Activated B cell treated with CpG ODN at 0.5 μM for 24 hours (primary cell): ENCODE measurements at places on chromosomes 1 and 21.

GRCh38 chr1:36384542-36385409 lies 948 bp downstream of the STK40 start:
- H3K36me3 ChIP-seq, result peaks cover 39% of the 10 kb centered on the region
- H3K27me3 ChIP-seq, result no peaks in the 10 kb centered on the region
- peak overlapping the region; percentile 86 for H3K27ac ChIP-seq
- no peak for DNase-seq
- peak overlapping the region; percentile 91 for H3K4me3 ChIP-seq
- H3K4me1 ChIP-seq, result peaks cover 88% of the 10 kb centered on the region

- H3K36me3 ChIP-seq, result no peaks in the 10 kb centered on the region
- no peak for DNase-seq
- H3K4me1 ChIP-seq, result no peaks in the 10 kb centered on the region
Observed at GRCh38 chr1:55716151-55716550, 501.0 kb upstream of the USP24 start.

DNA sequence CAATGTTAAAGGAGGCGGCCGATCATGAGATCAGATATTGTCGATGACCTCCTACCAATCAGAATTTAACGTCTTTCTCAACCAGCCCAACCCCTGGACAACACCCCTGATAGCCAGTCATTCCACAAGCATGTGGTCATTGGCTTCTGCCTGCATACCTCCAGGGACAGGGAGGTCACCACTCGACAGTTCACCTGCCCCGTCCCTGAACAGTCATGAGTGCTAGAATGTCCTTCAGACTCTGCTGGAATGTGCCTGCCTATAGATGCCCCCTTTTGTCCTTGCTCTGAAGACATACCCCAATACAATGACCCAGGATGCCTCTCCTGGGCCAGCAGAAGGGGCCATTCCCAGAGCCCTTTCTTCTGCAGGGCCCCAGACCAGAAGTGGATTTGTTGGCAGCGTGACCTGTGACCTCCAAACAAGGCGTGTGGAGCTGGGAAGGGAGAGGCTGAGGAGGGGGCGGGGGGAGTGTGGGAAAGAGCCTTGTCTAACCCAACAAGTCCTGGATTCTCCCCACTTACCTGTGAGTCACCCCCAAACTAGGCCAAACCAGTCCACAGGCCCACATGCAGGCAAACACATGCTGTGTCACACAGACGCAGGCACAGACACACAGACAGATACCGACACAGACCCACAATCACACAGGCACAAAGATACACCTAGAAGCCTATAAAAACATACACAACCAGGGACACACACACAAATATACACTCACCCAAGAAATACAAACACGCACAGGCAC lies 2.2 kb downstream of the CRYBG2 start:
- no peak for DNase-seq
- H3K4me1 ChIP-seq, result no peaks in the 10 kb centered on the region
- no peak overlapping the region for H3K4me3 ChIP-seq

GRCh38 chr1:100028765-100029164 lies 59.0 kb downstream of the SLC35A3 start:
- H3K4me1 ChIP-seq, result no peaks in the 10 kb centered on the region
- H3K4me3 ChIP-seq, result no peak overlapping the region
- no peaks in the 10 kb centered on the region for H3K36me3 ChIP-seq
